ENCODE measurements at places on chromosomes 16 and 17. TPM values are rescaled to one million over a fixed set of nuclear protein-coding genes. Genes with fewer than 3 reads are reported as not detected.

The CDRT15 gene
- not detected for polyA plus RNA-seq

The CCL4L2 gene
- polyA plus RNA-seq: 11.1 TPM

The CA10 gene
- polyA plus RNA-seq: 4.3 TPM

The LUC7L3 gene
- polyA plus RNA-seq: 96.5 TPM

The GJD3 gene
- polyA plus RNA-seq: 0.24 TPM

Measured in ovary (tissue), 10 donors.